Epithelial cell of prostate (primary cell): ENCODE measurements at places on chromosomes 2 and 18.

GRCh38 chr2:21256006-21256405 lies 132.2 kb downstream of the TDRD15 start:
- DNase-seq = peak; percentile 10

DNA sequence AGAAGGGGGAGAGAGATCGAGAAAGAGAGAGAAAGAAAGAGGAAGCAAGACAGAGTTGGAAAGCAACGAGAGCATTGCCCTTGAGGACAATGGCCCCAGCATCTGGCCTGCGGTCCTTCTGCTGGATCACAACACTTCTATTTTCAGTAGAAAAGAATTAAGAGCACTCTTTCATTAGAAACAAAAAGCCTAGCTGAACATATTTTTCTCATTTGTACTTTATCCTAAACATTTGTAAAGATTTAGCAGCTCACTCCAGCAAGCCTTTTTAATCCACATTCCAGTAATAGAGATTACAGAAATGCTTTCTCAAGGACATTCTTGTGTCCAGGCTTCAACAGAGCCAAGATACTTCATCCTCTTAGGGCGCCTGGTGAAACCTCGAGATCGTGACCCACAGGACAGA lies 31.6 kb upstream of the AFF3 start:
- no peak for DNase-seq

DNA sequence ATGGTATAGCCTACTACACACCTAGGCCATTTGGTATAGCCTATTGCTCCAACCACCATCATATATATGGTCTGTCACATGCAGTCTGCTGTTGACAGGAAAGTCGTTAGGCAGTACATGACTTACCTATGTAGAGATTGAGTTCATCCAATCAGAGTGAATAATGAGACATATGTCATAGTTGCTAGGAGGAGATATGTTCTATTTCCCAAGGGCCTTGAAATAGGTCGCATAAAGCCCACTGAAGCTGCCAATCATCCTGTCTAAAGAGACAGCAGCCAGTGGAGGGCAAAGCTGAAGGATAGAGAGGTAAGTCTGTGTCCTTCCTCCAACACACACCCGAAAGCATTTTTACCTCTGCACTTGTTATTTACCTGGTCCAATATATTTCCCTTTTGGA lies 263.4 kb downstream of the PTPRM start:
- no peak for DNase-seq

DNA sequence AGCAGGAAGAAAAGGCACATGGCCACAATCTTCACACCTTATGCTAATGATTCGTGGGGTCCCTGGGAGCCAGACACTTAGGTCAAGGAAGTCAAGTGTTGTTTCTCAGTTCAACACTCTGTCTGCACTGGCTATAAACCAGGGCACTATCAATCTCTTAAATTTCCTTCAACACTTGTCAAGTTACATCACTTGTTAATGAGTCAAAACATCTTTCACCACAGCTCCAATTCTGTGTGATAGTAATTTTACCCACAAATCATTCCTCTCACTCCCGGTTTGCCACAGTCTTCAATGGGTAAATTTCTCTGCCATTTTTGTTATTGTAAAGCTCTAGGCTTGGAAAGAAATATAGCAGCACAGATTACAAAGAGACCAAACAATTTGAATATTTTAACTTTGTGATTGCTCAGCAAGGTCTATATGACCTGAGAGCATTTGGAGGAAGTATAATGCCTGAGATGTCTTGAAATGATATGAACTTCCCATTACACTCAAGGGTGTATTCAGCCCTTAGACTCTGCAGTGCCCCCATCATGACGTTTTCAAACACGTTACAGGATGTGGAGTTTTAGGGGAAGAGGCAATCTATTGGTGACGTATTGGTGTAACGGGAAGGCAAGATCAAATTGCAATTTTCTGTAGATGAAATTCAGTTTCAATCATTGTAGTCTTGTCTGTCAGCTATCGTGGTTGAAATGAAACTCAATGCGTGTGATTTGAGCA lies 78.7 kb downstream of the ICOS start:
- DNase-seq = no peak

GRCh38 chr2:206831442-206831995 lies 66.1 kb downstream of the FASTKD2 start:
- no peak for DNase-seq

DNA sequence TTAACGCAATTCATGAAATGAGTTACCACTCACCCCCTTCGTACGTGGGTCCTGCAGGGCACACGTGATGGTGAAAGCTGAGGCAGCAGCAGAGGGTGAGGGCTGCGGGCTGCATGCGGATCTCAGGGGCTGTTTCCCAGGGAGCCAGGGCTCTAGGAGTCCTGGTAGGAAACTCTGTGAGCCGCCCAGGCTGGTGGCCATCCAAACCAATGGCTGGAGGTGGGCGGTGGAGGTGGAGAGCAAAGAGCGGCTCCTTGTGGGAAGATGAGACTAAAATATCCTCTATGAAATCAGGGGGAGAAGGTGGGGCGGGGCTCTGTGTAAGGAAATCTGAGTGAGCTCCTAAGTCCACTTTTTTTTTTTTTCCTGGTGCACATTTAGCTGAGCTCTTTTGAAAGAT lies 120.1 kb upstream of the SLC1A4 start:
- DNase-seq = no peak
